ENCODE measurements at places on chromosomes 1 and 21. TPM values are rescaled to one million over a fixed set of nuclear protein-coding genes. Genes with fewer than 3 reads are reported as not detected.

SLC27A3 gene
- total RNA-seq, result 184 TPM

C1orf94 gene
- total RNA-seq, result not detected

PLCH2 gene
- 0.03 TPM for total RNA-seq

MROH9 gene
- not detected for total RNA-seq

ESPN gene
- 0.96 TPM for total RNA-seq

LCE1D gene
- not detected for total RNA-seq

KCNK2 gene
- 2.0 TPM for total RNA-seq

TMOD4 gene
- 1.2 TPM for total RNA-seq

CASZ1 gene
- 0.69 TPM for total RNA-seq

- DNase-seq, result no peak
Measured at GRCh38 chr1:244821134-244821533, 14.3 kb upstream of the COX20 start.

- no peak for DNase-seq
Measured at GRCh38 chr1:62585469-62586155, 11.7 kb upstream of the ANGPTL3 start.

DNA sequence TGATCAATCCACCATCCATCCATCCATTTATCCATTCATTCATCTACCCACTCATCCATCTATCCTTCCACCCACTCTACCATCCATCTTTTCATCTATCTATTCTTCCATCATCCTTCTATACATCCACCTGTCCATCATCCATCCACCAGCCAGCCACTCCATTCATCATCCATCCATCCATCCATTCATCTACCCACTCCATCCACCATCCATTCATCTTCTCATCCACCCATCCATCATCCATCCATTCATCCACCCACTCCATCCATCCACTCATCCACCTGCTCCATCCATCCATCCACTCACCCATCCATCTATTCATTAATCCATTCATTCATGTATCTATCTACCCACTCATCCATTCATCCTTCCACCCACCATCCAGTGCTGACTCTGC lies 127.9 kb upstream of the TMPRSS2 start:
- DNase-seq, result no peak

GRCh38 chr1:5340560-5341130 lies 651.6 kb downstream of the NPHP4 start:
- DNase-seq, result no peak

DNA sequence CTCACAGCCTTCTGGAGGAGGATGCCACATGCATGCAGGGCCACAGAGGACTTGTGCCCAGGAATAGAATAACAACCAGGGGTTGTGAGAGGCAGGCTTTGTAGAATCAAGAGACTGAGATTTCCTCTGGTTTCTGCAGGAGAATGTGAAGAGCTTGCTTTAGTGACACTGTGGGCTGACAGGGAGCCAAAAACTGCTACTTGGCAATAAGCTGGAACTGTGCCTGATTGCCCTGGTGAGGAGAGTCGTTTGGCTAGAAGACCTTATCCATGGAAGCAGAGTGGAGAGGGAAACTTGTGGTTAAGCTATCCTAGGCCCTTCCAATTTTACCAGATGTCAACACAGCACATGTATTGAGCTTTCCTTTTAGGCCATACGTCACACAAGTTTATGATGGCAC lies 902.1 kb downstream of the MRPL39 start:
- no peak for DNase-seq

GRCh38 chr1:70518106-70518505 lies 107.0 kb downstream of the CTH start:
- DNase-seq, result no peak

GRCh38 chr1:36175137-36176095 lies 19.5 kb downstream of the MAP7D1 start:
- peak; percentile 40 for DNase-seq

DNA sequence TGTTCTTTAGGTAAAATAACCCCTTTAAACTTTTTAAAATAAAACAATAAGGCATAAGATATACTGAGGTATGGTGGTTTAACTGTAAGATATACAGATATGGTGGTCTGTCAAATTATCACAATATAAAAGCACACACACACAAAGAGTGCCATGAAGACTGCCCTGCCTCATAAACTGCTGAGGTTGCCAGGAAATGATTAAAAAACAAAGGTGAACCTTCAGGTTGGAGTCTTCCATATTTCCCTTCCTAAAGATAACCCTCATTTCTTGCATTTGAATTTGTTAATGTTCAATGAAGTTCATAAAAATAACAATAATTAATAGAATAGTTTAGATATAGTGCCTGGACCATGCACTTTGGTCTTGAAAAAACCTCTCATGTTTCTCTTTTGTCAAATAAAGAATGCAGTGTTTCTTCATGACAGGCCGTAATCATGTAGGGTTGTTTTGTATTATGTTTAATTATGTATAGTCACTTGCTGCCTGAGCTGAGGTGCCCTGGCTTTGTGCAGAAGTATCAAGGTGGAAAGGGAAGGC lies 123.6 kb upstream of the B3GALT2 start:
- no peak for DNase-seq

DNA sequence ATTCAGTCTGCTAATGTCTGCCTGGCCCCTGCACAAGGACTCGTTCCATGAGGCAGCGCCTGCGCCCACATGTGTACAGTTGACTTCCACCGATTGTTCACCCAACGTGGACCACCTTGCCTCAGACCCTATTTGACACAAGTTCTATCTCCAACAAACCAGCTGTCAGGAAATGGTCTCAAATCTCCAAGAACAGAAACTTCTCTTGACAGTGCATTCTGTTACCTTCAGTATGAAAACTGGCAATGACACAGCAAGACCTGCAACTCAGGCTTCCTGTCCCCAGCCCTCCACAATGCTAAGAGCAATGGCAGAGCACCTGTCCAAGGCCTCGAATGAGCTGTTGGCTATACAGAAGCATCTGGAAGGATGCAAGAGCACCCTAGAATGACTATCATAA lies 102.3 kb upstream of the CLDN14 start:
- no peak for DNase-seq

- no peak for DNase-seq
Measured at GRCh38 chr1:3074800-3075199, 5.8 kb downstream of the PRDM16 start.

DNA sequence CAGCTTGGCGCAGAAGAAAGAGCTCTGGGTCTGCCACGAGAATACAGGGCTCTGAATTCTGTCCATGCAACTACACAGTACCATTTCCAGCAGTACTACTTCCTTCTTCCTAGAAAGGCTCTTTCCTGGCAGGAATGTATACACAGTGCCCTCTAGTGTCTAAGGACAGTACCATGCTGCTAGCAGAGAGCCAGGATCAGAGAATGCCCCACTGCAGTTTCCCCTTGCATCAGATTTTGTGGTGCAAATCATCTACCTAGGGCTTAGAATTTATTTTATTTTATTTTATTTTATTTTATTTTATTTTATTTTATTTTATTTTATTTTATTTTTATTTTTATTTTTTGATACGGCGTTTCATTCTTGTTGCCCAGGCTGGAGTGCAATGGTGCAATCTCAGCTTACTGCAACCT lies 50.8 kb downstream of the PAX7 start:
- peak; percentile 66 for DNase-seq

GRCh38 chr21:41802684-41803083 lies 35.8 kb upstream of the RIPK4 start:
- peak; percentile 68 for DNase-seq

DNA sequence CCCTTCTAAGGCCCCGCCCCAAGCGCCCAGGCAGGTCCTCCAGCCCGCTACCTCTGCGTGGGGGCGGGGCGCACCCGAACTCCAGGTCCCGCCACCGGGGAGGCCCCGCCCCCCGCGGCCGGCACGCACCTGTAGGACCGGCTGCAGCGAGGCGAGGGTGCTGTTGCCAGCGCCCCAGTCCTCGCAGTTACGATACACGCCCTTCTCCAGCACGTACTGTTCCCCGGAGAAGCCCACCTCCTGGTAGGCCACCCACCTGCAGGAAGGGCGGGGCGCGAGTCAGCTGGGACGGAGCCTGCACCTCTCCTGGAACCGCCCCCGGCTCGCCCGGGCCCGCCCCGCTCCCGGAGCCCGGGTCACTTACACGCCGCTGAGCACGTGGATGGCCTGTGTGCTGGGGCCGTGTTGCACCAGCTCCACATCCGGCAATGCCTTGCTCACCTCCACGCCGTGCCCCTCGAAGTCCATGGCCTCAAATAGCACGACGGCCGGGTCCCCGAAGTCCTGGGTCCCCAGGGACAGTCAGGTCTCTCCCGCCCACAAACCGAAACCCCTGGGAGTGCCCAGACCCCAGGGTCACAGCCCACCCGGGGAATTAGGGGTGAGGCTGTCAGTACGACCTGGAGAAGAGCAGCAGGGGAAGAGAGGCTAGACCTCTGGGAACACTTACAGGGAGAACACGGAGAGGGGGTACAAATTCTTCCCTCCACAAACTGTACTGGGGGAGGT lies 17.3 kb downstream of the CRYBG2 start:
- peak; percentile 64 for DNase-seq

DNA sequence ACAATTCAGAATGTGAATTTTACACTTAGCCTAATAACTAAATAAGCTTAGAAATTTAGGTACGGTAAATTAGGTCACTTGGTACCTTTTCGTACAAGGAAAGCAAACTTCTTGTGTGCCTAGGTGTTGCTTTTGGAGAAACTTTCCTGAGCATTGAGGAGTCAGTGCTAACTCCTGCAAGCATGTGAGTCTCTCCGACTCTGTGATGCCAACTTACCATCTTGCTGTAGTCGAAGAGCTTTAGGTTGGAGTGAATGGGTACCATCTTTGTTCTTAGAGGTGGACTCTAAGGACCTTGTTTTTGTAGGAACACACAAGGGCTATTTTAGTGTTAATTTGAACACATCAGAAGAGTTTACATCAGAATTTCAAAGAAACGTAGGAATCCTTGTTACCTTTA lies 688.9 kb downstream of the USP25 start:
- no peak for DNase-seq

DNA sequence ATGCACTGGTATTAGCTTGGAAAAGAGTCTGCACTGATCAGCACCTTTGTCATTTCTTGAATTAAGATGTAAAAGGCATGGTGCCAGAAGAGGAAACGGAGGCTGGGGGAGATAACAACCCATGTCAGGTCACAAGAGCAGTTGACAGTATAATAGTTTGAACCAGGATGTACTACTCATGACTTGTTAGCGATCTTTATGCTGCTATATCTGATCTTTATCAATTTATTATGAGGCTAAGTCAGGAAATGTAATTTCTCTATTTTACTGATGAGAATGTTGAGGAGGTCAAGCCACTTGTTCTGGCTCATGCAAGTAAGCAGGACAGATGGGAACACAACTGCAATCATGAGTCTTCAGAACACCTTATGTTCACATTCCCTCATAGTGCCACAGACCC lies 41.4 kb downstream of the RGS5 start:
- no peak for DNase-seq

GRCh38 chr21:40546647-40547046 lies 300.3 kb downstream of the DSCAM start:
- DNase-seq, result no peak

DNA sequence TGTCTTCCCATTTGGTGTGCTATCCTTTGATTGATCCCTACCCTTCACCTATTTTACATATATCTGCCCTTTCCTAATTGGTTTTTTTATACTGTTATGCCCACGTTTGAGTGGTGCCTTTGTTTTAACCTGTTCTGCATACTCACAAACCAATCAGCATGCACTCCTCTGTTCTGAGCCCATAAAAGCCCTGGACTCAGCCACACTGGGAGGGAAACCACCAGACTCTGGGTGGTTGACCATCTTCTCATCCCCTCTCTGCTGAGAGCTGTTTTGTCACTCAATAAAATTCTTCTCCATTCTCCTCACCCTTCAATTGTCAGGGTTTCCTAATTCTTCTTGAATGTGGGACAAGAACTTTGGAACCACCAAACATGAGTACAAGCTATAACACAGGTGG lies 989.8 kb downstream of the ADGRL2 start:
- DNase-seq, result no peak

- no peak for DNase-seq
Measured at GRCh38 chr1:89391686-89392085, 27.8 kb downstream of the GBP6 start.

GRCh38 chr1:96510911-96511310 lies 210.7 kb upstream of the PTBP2 start:
- DNase-seq, result no peak

GRCh38 chr21:42781971-42782722 lies 97.2 kb downstream of the WDR4 start:
- DNase-seq, result no peak

DNA sequence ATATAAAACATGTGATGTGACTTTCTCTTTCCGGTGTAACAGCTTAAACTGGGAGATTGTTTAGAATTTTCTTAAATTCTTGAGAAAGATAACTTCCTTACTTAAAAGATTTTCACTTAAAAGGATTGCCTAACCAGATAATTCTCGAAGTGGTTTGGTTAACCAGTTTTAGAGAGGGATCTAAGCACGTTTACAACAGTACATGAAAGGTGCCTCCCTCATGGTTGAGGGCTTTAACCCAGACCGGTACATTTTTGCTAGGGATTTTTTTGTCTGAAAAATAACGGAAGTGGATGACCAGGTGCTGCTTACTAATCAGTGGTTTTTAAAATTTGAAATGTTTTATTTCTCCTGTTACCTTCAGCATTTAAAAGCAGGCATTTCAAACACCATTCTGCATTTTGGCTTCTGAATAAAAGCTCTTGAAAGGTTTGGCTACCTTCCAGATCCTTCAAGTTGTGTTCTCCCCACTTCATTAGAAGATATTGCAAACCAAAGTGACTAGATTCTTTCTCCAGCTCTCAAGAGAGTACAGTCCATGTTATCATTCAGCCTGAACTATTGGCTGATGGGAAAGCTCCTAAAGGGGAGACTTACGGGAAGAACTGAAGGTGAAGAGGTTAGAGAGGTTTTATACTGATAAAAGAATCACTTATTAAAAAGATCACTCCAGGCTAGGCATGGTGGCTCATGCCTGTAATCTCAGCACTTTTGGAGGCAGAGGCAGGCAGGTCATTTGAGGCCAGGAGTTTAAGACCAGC lies 12.8 kb downstream of the S100PBP start:
- no peak for DNase-seq

DNA sequence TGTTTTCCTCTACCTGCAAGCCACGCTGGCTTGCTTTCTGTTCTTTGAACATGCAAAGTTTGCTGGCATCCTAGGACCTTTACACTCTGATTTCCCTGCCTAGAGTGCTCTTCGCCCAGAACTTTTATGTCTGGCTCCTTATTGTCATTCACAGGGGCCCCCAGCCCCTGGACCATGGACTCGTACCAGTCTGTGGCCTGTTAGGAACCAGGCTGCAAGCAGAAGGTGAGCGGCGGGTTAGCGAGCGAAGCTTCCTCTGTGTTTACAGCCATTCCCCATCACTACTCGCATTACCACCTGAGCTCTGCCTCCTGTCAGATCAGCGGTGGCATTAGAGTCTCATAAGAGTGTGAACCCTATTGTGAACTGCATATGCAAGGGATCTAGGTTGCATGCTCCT lies 73.0 kb downstream of the ATG4C start:
- DNase-seq, result no peak
